ENCODE measurements at places on chromosomes 2 and 18.
A peak's percentile ranks its signal among the peaks of the same experiment; 100 is the strongest.

GRCh38 chr2:11661891-11662435 is 8.0 kb downstream of the NTSR2 start:
- no peak for DNase-seq

- DNase-seq, result no peak
Measured at GRCh38 chr2:97701186-97701585, 12.2 kb upstream of the ZAP70 start.

GRCh38 chr2:46180189-46180588 is 117.0 kb upstream of the EPAS1 start:
- no peak for DNase-seq

DNA sequence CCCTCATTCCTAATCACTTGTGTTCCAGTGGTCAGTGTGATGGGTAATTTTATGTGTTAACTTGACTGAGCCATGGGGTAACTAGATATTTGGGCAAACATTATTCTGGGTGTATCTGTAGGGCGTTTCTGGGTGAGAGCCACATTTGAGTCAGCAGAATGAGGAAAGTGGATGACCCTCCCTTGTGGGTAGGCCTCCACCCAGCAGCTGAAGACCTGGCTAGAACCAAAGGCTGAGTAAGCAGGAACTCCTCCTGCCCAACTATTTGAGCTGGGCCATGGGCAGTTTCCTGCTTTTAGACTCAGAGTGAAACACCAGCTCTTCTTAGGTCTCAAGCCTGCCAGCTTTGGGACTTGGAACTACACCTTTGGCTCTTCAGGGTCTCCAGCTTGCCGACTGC is 141.8 kb downstream of the ACKR3 start:
- DNase-seq, result no peak

- DNase-seq, result no peak
Measured at GRCh38 chr18:63962137-63962536, 7.7 kb upstream of the SERPINB8 start.

DNA sequence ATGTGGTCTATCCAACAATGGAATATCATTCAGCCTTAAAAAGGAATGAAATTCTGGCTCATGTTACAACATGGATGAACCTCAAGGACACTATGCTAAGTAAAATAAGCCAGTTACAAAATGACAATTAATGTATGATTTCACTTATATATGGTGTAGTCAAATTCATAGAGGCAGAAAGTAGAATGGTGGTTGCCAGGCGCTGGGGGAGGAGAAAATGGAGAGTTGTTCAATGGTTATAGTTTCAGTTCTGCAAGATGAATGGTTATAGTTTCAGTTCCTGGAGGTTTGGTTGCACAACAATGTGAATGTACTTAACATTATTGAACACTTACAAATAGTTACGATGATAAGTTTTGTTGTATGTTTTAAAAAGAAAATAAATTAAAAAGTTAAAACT is 79.2 kb upstream of the IL1R2 start:
- DNase-seq, result no peak

DNA sequence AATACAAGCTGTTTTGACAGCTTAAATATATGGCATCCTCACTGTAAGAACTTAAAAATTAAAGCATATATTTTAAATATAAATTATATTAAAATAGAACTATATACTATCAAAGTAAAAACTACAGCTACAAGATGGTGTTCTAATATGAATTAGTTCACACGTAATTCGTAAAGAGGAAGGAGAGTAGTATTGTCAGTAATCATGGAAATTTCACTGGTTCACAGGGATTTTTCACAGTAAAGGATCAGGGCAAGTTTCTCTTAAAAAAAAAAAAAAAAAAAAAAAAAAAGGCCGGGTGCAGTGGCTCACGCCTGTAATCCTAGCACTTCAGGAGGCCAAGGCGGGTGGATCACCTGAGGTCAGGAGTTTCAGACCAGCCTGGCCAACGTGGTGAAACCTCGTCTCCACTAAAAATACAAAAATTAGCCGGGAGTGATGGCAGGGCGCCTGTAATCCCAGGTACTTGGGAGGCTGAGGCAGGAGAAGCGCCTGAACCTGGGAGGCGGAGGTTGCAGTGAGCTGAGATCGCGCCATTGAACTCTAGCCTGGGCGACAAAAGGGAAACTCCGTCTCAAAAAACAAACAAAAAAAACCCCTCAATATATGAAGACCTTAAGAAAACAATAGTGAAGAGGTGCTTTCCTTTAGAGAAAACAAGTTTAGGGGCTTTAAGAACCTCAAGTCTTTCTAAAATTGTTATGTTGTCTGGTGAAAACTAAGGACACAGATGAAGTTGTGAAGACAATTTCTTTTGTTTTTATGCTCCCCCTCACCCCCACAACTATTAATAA is 32.5 kb downstream of the PNO1 start:
- DNase-seq, result no peak

DNA sequence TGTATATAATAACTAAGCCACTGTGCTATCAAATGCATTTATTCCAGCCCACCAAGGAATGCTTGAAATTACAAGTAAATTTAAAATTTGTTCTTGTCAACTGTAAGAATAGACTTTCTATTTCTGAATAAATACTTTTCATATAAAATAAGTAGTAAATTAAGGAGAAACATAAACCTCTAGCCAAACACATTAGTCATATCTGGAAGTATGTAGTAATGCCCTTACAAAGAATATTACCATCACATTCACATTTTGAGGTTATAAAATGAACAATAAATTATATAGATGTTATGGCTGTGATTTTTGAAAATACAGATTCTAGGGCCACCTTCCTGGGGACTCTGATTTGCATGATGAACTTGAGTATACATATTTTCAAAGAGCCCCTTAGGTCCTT is 54.7 kb downstream of the SERPINB7 start:
- no peak for DNase-seq

DNA sequence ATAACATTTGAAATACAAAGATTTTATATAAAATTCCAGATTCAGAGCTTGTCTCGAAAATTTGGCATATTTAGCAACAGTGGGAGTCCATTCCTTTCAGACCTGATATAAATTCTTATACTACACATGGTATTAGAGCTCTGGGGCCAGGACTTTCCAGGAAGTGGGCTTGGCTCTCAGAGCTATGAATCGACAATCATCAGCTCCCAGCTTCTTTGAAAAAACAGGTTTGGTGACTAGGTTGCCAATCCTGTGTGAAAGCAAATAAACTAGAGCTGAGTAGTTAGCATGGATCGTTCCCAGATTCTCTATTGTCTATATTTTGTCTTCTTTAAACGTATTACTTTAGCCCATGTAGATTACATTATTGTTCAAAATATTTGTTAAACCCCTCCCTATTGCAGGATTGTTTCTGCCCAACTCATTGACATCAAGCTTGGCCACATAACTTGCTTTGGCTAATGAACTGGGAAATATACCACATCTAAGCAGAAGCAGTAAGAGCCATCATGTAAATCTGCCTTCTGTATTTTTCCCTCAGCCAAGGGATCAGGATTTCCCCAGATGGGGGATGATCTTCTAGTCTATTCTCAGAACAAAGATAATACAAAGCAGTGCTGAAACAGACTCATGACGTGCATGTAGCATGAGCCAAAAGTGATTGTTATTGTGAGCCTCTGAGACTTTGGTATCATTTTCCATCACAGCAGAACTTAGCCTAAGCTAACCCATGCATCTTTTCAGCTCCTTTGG is 105.4 kb downstream of the KCNH7 start:
- DNase-seq, result no peak

GRCh38 chr2:54271843-54272627 is 16.0 kb upstream of the TSPYL6 start:
- no peak for DNase-seq

DNA sequence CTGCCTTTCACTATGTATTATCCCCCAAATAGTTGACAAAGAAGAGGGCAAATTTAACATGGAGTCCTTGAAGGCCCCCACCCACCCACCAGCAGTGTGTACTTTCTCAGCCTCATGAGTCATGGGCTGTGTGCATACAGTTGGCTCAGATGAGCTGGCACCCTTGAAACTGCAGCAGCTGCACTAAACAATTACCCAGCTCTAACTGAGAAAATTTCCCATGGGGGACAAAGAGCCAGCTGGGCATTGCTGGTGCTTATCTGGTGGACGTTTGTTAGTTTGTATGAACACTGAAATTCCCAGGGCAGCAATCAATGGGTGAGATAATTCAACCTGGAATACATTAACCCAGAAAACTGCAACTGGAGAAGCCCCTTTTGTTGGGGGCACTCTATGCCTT is 131.7 kb downstream of the GCA start:
- DNase-seq, result no peak

DNA sequence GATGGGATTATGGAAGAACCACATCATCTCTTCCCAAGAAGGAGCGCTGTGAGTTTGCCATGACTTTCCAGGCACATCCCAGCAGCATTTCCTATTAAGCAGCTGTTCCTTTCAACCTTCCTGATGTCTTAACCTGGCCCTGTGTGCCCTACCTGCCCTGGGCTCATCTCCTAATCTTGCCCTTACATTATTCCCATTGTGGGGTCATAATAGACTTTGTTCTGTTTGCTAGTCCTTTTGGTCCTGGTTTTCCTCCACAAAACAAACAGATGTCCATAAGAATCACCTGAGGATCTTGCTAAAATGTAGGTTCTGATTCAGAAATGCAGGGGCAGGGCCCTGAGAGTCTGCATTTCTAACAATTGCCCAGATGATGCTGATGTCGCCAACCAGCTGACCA is 38.6 kb upstream of the TANK start:
- DNase-seq, result no peak

DNA sequence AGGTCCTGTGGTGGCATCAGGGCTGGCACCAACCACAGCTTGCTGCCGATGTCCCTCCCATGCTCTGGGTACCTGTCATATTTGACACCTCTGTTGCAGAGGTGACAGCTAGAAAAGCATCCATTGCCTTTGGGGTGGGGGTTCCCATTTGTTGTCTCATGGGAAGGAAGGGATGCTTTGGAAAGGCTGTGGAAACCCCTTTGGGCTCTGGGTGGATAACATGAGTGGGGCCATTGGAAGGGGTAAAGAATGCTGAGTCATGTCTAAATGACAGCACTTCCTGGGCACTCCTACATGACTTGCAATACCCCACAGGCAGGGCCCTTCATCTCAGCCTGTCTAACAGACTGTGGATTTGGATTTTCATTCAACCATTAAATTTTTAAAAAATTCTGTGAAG is 27.8 kb downstream of the CTIF start:
- DNase-seq, result no peak

- no peak for DNase-seq
Measured at GRCh38 chr2:236637686-236638569, 68.3 kb downstream of the ACKR3 start.

GRCh38 chr18:3453540-3454364 is 3.8 kb downstream of the TGIF1 start:
- DNase-seq, result peak; percentile 88

DNA sequence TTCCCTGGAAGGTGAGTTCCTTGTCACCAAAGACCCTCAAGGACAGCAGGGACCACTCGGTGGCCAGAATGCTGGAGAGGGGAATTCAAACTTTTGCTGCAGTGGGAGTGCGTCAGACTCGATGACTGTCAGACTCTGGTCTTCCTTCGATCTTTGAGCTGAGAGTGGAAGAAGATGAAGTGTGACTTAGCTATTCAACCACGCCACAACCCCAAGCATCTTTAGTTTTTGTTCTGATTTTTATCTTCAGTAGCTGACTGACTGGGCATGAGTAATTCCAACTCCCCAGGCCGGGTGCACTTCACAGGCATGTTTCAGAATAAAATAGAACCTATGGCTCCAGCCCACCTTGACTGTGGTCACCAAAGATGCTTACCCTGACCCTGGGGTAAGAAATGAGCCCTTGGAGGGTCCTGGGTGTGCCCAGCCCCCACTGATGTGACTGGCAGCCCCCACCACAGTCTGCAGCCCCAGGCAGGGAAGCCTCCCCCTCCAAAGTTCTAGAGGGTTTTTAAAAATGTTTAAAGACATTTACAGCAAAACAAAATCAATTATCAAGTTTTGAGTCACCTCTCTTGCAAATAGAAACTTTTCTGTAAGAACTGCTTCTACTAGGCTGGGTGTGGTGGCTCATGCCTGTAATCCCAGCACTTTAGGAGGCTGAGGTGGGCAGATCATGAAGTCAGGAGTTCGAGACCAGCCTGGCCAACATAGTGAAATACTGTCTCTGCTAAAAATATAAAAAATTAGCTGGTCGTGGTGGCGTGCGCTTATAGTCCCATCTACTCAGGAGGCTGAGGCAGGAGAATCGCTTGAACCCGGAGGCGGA is 24.9 kb upstream of the YWHAQ start:
- peak; percentile 53 for DNase-seq

DNA sequence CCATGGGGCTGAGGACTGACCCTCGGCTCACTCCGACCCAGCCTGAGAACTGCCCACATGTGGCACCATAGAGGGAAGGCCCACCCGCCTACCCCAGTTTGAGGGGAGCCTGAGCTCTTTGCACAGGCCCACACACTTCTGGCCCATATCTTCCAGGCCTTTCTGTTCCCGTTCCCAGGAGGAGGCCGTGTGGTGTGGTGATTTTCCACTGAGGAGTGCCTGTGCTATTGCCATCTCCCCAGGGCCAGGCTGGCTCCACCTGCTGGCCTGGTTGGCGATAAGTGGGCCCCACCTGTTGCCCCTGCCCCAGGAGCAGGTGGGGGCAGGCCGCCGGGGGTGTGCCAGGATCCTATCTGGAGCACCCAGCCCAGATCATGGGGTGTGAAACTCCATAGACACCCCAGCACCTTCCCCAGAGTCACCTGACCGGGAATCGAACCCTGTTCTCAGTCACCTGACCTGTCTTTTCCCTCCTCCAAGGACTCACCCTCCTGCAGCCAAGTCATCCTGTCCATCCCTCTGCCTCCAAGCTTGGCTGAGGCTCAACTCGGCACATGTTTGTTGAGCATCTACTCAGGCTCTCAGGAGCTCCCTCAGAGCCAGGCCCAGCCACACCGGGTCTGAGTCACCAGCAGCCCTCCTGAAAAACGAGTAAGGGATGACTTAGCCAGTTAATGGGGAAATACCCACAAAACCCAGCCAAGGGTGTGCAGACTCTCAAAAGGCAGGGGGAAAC is 120.1 kb downstream of the CYP26B1 start:
- no peak for DNase-seq

DNA sequence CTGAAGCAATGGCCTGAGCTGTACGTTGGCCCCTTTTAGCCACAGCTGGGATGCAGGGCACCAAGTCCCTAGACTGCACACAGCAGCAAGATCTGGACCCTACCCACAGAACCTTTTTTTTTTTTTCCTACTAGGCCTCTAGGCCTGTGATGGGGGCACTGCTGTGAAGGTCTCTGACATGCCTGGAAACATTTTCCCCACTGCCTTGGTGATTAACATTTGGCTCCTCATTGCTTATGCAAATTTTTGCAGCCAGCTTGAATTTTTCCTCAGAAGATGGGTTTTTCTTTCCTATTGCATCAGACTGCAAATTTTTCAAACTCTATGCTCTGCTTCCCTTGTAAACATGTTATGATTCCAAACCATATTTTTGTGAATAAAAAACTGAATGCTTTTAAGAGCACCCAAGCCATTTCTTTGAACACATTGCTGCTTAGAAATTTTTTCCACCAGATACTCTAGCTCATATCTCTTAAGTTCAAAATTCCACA is 33.5 kb downstream of the PDE1A start:
- no peak for DNase-seq

DNA sequence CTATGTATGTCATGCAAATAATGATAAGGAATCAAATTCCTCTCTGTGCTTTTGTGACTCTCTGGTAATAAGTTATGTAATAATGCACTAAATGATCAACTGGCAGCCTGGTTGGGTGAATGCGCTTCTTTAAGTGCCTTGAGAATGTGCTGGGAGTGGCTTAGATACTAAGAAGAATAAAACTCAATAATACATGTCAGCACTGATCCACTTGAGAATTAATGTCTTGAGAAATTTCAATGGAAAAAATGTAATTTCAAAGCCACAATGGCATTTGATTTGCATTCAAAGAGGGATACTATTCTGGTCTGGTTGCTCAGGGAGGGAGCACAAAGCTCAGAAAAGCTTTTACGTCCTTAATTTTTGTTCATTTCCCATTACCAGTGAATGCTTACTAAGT is 137.7 kb upstream of the MMADHC start:
- DNase-seq, result no peak
